ENCODE measurements at places on chromosomes 4 and X.

DNA sequence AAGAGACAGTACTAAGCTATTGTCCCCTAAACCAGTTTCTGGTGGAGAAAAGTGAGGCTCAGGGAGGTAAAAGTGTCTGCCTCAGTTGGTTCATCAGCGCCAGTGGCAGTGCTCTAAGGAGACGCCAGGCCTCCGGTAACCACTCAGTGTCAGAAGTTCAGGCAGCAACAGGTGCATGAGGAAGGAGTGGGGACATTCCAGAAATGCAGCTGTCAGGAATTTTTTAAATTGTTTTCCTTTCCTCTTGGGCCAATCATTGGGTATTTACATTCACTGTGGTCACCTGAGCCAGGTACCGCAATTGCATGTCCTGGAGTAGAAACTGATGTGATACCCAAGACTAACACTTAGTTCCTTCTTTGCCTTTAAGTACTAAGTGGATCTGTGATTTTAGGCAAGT lies 40.2 kb upstream of the HS3ST1 start:
- DNase-seq = no peak

GRCh38 chr4:6767386-6767747 lies 15.2 kb upstream of the KIAA0232 start:
- DNase-seq = no peak

DNA sequence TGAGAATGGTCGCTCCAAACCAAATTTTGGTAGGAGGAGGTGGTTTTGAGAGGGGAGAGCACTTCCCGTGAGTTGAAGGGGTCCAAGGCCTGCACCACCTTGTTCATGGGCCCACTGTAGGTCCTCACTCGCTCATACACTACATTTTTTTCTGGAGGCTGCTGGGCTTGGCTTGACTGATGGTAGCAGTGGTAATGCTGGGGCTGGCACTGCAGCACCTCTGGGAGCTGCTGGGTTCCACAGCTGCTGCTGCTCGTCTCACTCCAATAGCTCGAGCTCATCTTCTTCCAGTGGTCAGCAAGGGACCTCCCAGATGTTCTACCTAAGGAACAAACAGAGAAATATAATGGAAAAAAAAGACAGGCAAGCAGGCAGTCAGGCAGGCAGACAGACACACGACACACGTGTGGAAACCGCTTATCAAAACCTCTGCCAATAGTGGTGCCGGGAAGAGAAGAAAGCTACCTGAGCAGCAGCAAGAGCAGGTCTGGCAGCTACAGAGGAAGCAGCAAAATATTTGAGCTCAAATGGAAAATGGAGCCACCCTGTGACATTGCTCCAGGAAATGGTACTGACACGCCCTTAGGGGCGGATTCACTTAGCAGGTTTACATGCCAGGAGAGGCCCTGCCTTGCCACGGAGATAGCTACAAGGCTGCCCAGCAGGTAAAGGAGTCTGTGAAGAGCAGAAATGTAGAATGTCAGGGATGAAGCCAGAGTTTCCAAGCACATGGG lies at the start of gene POF1B:
Gene POF1B (minus strand): TSS at position 492 of the 734 bp plus-strand sequence. CDS start 211 bp downstream, at position 281.
- no peak for DNase-seq

DNA sequence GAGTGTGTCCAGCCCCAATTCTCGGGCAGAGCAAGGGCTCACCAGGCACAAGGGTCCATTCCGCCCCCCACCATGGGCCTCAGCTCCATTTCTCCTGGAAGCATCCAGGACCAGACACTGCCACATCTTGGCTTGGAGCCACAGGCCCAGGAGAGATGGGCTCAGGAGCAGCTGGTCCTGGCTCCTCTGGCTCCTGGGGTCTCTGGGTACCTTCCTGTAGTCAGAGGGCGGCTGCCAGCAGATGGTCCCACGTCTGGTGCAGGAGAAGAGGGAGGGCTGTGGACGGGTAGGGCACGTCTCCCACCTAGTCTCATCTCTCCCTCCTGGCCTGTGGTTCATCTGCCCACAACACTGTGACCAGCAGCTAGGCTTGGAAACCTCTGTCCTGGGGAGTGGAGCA lies 8.0 kb downstream of the ATP2B3 start:
- DNase-seq = no peak

GRCh38 chr4:53267026-53267425 lies 98.8 kb downstream of the SCFD2 start:
- no peak for DNase-seq

DNA sequence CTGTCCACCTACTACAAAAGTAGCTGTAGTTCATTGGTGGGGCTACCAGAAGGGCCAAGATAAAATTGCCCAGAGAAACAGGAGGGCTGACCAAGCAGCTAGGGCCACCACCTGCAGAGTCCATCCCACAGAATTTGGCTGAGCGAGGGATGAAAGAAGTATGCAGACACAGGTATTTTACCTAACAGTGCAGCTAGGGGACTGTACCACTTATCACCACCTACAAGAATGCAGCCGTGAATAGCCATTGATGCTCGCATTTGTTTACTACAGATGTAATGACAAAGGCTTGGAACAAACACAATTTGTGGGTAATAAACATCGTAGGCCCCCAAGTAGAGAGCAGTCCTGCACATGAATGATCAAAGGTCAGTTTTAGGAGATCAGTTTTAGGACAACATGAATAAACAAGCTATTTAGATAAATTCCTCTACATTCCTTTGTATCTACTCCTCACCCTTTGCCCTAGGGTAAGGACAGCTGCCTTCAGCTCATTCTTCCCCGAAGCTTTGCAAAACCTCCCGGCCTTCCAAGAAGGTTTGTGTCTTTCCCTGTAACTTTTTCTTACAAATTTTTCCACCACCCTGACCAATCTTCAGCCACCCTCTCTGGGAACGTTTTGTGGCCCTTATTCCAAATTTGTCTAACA lies 49.5 kb downstream of the ZNF718 start:
- DNase-seq = no peak

DNA sequence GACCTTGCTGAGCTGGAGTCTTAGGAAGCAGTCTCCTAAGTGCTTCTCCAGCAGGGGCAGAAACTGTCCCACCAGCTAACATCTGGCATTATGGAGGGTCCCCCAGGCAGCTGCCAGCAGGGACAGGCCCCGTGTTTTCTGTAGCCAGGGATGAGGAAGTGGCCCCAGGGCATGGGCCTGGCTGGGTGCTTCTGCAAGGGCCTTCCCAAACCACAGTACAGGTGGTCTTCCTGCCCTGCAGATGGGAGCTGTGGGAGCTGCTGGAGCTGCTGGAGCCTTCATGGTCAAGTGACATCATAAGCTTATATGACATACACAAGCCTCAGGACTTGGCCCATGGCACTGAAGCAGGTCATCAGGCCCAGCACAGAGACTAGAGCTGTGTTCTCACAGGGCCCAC lies 5.0 kb upstream of the MSANTD1 start:
- DNase-seq = no peak

GRCh38 chrX:3271834-3272186 lies 74.6 kb downstream of the MXRA5 start:
- DNase-seq = no peak

GRCh38 chr4:7412554-7412912 lies 22.2 kb downstream of the PSAPL1 start:
- no peak for DNase-seq

DNA sequence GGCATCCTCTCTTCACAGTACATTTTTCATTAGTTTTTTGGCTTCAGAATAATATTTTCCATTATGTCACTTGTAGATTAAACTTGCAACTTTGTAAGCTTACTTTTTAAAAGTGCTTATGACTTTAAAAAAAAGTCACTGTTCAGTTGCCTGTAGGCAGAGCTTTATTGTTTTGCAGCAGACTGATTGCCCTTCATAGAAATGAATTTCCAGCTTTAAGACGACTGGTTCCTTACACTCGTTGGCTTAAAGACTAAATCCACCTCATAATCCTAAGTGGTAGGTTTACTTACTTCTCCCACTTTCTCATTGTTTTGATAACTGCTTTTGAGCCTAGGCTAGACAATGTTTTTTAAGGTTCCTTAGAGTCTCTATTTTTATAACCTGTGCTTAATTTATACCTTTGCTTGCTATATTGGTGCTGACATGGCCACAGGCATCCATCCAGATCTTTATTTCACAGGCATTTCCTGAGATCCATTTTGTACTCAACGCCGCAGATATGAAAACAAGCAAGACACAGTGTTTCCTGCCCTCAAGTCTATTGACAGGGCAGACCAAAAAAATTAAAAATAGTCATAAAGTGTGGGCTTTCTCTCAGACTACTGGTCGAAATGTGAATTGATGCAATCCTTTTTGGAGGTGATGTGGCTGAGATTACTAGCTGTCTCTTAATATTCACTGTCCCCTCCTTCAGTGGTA lies 12.6 kb upstream of the IL13RA2 start:
- DNase-seq = no peak

GRCh38 chr4:38067499-38067898 lies 107.3 kb downstream of the PTTG2 start:
- DNase-seq = no peak

DNA sequence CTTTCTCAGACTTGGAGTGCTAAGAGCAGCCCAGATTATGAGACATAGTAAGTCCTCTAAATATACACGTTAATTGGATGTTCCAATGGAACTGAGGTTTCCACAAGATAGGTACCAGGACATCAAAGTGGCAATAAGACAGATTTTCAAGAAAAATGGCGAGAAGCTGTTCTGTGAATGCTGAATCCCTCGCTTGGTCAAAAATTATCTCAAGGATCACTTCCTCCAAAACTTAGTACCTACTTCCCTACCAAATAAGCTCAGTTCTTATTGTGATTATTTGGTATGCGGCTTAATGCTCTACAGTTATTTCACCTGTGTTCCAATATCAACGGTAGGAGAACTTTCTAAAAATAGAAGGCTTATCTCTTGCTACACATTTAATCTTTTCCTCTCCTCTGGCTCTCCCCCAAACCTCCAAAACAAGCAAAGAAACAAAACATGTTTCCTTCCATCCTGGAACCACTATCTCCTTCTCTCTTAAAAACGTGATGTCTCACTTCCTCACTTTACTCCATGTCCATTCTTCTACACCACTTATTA lies 14.7 kb downstream of the PDGFC start:
- no peak for DNase-seq

DNA sequence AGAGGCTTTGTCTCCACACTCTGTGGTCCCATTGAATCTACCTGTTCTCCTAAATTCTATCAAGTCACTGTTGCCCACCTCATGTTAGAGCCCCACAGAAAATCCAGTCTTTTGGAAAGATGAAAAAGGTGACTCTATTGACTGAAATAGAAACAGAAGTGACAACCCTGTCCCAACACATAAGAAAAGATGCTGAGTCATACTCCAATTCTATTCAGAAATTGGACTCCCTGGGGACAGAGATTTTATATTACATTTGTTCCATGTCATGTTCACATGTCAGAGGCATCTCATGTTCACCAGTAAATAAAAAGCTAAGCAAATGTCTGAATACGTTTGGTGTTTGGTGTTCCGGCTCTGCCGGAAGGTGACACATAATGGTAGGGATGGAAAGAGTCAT lies 2.9 kb upstream of the GRPR start:
- no peak for DNase-seq

GRCh38 chr4:167642250-167642649 lies 408.0 kb upstream of the SPOCK3 start:
- no peak for DNase-seq

DNA sequence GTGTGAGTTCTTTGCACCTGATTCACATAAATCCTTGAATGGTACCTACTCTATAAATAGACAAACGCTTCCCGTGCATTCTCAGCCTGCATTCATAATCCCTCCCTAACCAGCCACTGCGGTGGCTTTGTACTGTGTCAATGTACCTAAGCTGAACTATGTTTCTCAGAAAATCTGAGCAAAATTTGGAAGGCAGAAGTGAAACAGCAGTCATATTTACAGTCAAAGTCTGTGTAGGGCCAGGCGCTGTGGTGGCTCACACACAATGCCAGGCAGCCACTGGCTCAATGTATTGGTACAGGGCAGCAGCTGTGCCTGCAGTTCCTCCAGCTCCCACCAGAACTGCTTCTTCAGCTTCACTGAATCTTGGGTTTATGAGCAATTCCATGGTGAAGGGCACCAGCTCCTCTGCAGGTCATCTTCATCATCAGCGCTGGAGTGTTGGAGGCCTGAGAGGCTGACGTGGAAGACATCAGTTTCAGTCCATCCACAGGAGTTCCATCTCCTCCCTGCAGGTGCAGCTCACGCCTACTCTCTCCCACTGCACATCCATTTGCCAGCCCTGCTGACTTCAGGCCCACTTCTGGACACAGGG lies 32.3 kb upstream of the IRF2 start:
- DNase-seq = peak; percentile 57

GRCh38 chr4:174613979-174614378 lies 91.7 kb upstream of the HPGD start:
- DNase-seq = no peak

GRCh38 chr4:149296084-149296483 lies 519.6 kb downstream of the IQCM start:
- no peak for DNase-seq

- no peak for DNase-seq
Observed at GRCh38 chr4:7675612-7676320, 241.0 kb upstream of the PSAPL1 start.

DNA sequence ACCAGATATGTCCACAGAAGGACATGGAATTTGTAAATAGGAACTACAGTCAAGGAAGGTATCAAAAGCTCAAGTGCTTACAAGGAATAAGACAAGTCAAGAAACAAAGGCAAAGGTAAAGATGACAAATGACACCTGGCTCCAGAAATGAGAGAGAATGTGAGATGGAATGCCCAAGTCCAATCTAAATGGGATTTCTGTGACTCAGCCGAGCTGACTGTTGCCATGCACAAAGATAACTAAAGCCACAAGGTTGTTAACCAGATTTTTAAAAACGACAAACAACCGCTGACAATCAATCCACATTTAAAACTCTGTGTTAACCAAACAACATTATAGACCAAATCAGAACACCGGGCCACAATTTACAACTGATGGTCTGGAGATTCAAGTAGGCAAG lies 1.1 kb downstream of the NFXL1 start:
- DNase-seq = no peak

DNA sequence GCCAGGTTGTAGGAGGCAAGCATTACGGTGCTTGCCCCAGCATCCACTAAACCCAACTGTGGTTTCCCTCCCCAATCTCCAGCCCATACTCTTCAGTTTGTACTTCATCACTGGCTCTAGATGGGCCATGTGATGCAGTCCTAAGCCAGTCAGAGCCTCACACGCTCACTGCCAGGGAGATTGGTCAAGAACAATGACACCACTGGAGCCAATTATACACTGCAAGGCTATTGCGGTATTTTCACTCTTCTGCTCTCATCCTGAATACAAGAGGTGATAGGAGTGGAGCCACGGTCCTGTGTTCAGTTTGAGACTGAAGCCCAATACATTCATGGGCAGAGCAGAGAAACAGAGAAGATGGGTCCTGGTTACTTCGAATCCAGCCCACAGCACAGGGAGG lies 58.4 kb downstream of the SEPSECS start:
- no peak for DNase-seq

DNA sequence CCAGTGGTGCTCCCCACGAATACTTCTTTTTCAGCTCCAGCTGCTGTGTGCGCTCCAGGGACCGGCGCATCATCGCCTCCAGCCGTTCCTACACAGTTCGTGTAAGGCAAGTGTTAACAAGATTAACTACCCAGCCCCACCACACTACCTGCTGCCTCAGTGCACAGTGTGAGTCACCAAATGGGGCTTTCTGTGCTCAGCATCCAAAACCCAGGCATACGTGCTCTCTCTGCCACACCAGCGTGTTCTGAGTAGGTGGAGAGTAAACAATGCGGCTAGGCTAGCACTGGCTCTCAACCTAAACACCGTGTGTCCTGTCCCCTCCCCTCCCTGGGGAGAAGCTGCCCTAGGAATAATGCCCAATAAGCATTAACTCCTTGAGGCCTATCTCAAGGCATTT lies 60.0 kb downstream of the MAP7D2 start:
- no peak for DNase-seq

- DNase-seq = no peak
Observed at GRCh38 chr4:37981425-37981824, 21.2 kb downstream of the PTTG2 start.

Data from activated CD4-positive, alpha-beta T cell treated with anti-CD3 and anti-CD28 coated beads, Interleukin-2, amount 10 ng/mL, durations not matched to agents 7 days and 5 days (primary cell).